Type B pancreatic cell (in vitro differentiated cells): ENCODE measurements at places on chromosomes 11 and 22.

- DNase-seq = peak; percentile 61
Measured at GRCh38 chr22:49368221-49368975, 459.3 kb downstream of the BRD1 start.

- DNase-seq = no peak
Measured at GRCh38 chr22:27687984-27688545, 113.5 kb downstream of the MN1 start.

GRCh38 chr11:78469896-78470295 lies 52.3 kb upstream of the GAB2 start:
- DNase-seq = no peak

DNA sequence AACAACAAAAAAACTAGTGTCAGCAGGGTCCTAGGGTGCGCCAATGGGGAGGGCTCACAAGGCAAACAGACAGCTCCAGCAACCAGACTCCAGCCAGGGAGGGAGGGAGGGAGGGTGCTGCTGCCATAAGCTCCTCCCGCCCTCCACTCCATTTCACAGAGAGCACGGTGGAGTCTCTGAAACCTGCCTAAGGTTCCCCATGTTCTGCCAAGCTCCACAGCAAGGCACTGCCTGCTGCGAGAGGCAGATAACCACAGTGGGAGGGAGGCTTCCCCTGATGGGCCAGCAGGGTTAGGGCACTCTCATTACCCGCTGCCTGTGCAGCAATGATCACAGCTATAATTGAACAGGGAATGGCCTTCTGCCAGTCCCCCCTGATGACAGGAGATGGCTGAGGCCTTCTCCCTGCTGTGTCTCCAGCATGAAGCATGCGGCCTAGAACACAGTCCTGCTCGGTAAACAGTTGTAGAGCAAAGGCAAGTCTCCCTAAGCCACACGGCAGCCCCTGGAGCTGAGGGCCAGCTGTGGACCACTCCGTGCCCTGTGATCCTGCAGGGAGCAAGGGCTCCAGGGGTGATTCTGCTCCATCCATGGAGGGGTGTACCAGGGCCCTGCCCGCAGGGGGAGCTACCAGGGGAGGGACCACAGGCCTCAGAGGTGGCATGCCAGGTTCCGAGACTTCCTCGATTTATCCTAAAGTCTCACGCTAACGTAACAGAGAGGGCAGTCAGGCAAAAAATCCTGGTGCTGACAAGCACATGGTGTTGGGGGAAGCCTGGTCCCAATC lies 42.9 kb downstream of the PC start:
- no peak for DNase-seq

- DNase-seq = no peak
Measured at GRCh38 chr22:42880815-42881214, 23.7 kb upstream of the ARFGAP3 start.

DNA sequence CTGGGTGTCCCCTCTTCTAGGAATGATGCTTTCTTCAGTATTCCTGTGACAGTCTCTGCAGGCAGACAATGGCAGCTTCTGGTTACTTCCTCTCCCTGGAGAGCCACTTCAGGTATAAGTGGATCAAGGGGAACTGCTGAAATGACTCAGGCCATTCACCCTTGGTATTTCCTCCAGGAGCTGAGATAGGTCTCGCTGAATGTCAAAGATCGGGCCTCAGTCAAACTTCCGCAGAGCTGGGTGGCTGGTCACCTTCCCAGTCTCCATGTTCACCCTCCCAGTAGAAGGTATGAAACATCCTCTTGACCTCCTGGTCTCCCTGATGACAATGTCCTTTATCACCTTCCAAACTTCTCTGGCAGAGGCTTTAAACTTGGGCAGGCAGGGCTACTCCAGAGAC lies 1.8 kb upstream of the ANKK1 start:
- DNase-seq = no peak

DNA sequence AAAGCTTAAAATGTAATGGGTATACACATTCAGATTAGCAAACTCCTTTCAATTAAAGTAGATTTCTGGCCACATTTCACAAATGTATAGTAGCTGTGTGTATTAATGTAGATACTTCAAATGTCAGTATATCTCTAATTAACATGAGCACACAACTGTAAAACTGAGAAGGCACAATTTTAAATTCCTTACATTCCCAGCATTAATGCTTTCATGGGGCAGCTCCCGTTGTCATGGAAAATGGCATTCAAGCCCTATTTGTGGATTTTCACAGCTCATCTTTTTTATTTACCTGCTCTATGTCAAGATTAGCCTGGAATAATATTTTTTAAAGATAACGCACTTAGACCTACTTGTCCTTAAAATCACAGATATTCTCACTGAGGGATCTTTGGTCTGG lies 113.6 kb upstream of the SOX6 start:
- DNase-seq = no peak

GRCh38 chr11:66126808-66127555 lies 56.9 kb downstream of the PACS1 start:
- no peak for DNase-seq

DNA sequence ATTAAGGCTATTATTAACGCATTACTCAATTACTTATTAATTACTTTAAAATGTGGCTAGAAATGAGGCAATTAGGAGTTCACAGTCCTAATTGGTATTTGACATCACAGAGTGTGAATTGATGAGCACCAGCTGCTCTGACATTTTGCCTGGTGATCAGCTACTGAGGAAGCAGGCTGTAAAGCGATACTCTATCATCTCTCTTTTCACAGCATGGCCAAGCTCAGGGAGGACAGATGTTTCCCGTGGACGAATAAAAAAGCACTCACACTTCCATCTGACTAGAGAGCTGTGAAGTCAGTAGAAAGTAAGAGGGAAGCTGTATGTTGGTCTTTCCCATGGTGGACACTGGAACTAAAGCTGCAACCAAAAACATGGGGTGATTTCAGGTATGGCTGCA lies 29.1 kb upstream of the SYT9 start:
- no peak for DNase-seq

DNA sequence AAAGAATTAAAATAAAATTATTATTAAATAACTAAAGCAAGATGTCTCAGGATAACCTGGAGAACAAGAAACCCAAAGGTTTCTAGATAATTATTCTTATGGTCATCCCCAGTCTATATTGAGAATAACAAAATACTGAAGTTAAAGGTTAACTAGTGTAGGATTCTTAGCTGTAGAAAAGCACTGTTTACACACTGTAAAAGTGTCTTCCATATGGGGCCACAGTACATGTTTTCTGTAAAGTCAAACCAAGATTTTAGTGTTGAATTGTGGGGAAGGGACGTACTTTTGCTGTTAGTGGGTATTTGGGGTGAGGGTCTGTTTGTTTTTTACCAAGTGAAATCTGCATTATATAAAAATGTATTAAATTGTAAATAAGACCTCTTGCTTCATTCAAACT lies 47.5 kb upstream of the SOX6 start:
- no peak for DNase-seq

DNA sequence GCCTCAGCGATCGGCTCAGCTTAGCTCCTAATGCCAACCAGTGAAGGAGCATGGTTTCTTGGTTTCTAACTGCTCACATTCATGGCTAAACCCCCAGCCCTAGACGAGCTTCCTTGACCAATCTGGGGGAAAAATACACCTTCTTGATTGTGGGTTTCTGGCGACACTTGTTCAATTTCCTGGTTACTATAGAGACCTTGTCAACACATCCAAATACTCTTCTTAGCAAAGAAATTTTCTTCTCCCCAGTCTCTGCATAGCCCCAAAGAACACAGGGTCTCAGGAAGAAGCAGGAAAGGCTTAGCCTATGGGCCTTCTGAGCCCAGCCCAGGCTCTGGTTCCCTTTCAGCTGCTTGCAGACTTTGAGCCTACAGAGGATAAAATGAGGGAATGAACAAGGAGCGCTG lies 88.5 kb upstream of the SYT13 start:
- no peak for DNase-seq

DNA sequence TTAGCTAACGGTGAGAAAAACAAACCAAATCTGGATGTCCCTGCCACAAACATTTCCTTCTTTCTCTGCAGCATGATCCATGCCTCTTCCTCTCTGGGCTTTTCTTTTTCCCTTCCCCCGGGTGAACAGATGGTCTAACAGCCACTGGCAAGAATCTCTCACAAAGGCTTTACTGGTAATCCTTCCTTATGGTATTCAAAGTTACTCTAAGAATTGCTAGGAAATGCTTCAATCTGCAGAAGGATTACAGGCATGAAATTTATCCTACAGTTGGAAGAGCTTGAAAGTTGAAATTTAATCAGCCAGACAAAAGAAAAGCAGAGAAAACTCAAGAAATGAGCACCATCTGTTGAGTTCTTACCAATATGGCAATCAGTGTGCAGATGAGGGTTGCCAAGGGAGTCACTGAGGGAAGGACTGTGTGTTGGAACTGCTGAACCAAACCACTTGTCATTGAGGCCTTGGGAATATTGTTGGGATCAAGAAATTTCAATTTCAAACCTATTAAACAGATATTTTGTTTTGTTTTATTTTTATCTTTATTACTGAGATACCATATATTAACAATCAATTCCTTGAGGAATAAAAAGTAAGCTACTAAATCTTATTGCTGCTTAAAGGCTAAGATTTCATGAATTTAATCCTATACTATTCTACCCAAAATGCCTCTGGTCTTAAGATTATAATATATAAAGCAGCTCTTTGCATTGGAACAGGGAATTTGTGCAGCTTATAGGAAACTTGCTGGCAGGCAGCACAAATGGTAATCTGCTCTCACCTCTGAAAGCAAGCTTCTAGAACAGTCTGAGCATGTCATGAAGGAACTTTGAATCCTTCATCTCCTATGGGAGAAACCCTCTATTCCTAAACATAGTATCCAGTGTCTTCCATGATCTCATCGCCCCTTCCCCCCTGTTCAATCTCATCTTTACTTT lies 29.7 kb upstream of the NDUFC2 start:
- no peak for DNase-seq

DNA sequence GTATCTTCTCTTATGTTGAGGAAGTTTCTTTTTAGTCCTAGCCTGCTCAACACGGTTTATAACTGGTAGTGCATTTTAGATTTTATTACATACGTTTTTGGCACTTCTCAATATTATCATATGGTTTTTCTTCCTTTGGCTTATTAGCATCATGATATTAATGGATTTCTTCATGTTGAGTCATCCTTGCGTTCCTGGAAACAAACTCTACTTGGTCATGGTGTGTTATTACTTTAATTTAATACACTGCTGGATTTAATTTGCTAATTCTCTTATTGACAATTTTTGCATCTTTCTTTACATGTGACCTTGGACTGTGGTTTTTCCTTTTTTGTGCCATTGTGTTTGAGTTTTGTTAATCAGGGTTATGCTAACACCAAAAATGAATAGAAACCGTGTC lies 20.5 kb downstream of the IGF2 start:
- DNase-seq = no peak

DNA sequence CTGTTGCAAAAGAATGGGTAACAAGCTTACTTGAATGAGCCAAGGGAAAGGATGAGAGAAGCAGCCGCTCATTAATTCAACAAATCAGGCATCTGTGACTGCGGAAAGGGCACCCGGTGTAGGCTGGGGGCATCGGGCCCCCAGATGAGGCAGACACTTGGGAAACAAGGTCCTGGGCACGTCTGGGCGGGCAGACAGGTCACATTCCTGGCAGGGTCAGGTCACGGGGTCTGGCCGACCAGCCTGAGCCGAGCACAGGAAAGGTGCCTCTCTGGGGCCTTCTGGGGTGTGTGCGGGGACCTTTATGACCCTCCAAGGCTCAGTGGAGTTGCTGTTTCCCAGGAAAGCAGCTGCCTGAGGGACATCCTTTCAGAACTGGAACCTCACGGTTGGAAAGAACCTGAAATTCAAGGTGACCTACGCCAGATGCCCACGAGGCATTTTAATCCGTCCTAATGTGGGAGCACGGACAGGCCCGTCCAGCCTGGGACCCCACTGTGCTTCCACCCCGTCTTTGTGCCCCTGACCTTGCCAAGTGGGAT lies 57.1 kb downstream of the ST14 start:
- peak; percentile 57 for DNase-seq

DNA sequence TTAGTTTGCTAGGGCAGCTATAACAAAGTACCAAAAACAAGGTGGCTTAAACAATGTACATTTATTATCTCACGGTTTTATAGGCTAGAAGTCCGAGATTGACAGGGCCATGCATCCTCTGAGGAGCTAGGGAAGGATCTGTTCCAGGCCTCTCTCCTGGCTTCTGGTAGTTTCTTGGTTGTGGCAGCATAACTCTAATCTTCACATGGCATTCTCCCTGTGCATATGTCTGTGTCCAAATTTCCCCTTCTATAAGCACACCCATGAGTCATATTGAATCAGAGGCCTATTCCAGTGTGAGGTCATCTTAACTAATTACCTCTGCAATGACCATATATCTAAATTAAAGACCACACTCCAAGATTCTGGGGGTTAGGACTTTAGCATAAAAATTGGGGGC lies 31.3 kb upstream of the MMP13 start:
- no peak for DNase-seq

DNA sequence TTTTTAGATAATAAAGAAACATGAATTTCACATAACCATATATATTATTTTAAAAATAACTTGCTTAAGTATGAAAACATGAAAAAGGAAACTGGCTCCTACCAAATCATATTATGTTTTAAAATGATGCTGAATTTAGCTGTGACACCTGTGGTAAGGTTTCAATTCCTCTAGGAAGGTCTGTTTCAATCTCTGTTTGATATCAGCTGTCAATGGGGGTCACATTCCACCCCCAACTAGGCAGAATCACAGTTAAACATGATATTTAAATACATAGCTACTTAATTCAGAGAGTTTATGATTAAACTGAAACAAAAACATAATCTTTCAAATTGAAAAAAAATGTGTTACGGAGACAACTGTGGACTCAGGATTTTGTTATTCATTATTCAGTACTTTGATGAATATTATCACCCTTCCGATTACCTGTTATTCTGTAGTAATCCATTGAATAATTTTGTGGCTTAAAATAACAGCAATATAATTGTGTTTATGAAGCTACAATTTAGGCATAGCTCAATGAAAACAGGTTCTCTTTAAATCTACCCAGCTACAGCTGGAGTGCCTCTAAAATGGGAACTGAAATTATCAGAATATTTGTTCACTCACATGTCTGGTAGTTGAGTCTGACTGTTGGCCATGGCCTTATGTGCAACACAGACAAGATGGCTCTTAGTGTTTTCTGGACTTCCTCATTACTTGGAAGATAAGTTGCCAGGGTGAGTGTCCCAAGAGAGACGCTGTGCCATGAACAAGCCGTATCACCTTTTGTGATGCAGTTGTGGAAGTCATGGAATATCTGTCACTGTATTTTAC lies 244.6 kb upstream of the ANO3 start:
- DNase-seq = no peak

DNA sequence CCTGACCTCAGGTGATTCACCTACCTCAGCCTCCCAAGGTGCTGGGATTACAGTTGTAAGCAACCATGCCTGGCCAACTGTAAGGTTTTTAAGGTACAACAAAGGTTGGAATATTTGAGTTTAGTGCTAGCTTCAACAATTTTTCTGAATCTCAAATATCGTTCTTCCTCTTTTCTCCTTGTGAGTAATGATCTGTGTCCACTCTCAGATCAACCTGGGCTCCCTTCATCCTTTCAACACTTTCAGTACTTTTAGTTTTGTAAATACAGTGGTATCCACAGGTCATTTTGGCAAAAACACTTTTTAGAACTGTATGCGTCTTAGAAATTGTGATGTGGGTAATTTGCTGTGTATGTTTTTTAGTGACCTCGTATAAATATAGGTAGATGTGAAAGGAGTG lies 7.9 kb downstream of the PACS1 start:
- no peak for DNase-seq

GRCh38 chr11:129374993-129375750 lies 476 bp upstream of the BARX2 start:
- peak; percentile 78 for DNase-seq

- no peak for DNase-seq
Measured at GRCh38 chr11:119207415-119207960, 1.3 kb downstream of the CBL start.

GRCh38 chr11:95330302-95330701 lies 99.3 kb upstream of the SESN3 start:
- no peak for DNase-seq
